ENCODE measurements at places on chromosomes 2 and 18.

DNA sequence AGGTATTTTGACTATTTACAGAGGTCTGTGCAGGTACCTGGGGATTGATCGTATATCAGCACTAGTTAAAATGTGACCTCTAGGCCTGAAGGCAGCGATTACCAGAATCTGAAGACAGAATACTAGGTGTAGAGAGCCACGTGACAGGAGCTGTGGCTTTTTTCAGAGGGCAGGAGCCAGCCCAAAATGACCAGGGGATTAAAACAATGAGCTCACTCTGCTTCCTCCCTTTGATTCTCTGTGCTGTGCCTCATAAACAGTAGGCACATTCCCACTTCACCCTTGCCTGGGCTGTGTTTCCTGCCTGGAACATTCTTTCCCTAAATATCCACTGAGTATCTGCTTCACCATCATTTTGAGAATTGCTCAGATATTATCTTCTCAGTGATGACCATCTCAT lies 15.2 kb downstream of the ITGAV start:
- DNase-seq: no peak

GRCh38 chr2:232230560-232230959 lies 148.0 kb upstream of the ALPP start:
- no peak for DNase-seq

GRCh38 chr2:214328941-214329340 lies 81.9 kb upstream of the VWC2L start:
- no peak for DNase-seq

DNA sequence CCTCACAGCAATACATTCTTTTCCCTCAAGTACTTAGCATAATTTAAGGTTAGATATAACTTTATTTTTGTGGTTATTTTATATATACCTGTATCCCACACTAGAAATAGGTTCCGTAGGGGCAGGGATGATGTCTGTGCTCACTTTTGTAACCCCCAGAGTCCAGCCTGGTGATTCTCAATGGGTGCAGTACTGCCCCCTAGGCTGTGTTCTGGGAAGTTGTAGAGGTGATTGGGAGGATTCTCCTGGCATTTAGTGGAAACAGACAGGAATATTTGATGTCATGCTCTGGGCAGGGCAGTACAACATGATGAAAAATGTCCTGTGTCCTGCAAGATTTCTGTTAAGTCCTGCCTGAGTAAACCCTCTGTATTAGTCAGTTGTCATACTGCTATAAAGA lies 333.3 kb downstream of the PLCL1 start:
- DNase-seq: no peak

DNA sequence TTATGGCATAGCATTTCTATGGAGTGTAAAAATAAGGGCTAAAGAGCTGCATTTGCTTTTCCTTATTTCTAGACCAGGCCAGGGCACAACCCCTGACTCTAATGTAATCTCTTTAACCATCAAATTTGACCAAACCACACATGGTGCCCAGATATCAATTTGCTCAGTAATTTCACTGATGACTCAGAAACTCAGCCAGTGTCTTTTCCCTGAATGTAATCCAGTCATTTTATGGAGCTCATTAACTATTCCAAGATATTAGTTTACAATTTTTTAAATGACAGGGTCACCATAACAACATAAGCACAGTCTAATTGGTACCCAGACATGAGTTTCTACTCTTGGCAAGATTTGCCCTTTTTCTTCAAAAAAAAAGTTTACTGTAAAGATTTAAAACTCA lies 270.8 kb upstream of the AGAP1 start:
- no peak for DNase-seq

DNA sequence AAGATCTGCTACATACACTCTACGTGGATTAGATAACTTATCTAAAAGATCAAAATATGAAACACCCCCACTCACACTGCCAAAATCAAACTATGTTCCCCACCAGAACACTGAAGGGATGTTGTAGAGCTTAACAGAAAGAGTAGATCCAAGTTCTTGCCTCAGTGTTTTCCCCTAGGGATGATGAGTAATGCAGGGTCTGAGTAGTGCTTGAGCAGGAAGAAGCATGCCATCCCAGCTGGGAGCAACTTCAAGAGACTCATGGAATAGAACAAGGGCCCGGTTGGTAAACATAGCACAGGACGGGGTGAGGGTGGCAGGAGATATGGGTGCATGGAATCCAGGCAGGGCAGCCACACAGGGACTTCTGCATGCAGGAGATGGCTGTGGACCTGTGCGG lies 74.3 kb downstream of the SNTG2 start:
- no peak for DNase-seq

DNA sequence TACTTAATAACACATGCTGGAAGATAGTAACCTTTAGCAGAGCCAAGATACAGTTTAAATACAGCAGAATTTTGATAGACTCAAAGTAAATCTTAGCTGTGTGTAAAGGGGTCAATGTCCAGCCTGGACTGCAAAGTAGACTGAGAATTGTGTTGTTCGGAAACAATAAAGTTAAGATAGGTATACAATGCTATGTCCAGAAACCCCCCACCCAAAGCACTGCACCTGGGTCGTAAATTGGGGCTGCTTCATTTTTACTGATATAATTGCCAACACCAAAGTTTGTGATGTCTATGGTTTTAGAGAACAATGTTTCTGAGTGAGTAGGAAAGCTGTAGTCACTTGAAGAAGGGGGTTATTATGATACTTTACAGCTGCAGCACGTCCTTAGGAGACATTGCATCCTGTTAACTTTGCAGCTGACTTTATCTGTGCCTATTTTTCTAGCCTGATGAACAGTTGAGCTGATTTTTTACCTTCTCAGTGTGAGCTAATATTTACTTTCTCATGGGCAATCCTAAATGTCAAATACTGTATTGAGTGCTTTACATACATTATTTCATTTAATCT lies 4.3 kb upstream of the NCOA1 start:
- no peak for DNase-seq

DNA sequence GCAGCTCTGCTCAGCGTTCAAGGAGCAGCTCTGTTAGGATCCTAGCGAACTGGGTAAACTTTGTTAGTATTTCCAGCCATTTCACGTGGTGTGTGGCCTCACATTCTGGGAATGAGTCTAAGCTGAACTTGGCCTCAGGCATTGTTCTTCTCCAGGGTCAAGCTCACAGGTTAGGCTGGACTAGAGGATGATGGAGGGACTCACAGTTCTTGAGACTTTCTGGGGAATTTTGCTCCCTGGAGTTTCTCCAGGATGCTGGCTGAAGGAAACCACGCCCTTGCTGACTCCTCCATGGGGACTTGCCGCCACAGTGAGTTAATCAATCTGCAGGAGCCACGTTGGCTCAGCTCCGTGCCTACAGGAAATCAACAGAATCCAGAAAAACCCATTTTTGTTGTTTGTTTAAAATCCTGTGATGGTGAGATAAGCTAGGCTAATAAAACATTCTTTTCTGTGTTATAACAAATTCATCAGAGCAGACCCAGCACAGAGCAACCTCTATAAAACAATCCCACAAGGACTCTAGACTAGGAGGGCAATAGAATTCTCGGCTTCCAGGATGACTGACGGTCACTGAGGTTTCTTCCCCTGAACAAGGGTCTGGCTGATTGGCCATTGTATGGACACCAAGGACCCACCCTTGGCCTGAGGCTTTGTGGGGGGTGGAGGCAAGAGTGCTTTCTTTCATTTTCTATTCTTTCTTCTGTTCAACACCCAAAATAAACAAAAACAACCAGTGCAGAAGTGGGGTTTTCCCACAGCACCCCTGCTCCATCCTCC lies 12.6 kb downstream of the CNDP1 start:
- DNase-seq: peak; percentile 47

DNA sequence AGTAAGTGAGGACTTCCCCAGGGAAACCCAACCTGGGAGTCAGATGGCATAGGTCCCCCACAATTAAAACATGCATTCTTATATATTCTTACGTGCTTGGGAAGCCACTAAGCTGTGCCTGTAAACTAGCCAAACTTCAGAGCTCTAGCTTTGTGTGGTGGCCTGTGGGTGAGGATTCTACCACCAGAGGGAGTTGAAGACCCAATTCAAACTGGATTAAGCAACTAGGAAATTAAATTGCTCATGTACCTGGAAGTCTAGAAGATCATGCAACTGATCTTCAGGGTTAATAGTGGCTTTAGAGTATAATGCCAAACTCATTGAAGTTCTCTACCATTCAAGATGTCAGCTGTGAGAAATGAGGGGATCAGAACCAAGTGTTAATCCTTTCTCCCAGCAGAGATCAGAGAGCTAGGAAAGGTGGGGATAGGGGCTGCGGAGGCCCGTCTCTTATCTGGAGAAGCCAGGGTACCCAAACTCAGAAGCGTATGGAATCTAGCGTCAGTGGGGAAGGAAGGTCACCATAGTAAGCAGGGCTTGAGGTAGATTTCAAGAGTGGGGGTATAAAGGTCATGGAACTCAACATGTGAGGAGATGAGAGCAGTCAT lies 53.2 kb upstream of the CCDC85A start:
- DNase-seq: peak; percentile 46

DNA sequence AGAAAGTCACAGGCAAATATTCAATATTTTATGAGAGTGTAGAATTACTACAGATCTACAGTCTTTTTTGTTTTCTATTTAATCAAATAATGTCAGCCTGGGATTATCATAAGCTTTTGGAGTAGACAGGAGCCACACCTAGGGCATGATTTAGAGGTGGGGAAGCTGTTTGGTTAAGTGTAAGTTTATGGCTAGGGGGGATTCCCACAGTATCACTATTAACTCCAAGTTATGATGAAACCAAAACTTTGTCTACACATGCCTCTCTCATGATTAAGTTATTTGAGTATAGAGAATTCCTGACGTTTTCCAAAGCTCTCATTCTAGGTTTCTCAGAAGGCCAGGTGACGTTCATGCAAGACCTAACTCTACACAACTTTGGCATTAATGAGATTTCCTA lies 2.1 kb downstream of the SERPINB10 start:
- no peak for DNase-seq

DNA sequence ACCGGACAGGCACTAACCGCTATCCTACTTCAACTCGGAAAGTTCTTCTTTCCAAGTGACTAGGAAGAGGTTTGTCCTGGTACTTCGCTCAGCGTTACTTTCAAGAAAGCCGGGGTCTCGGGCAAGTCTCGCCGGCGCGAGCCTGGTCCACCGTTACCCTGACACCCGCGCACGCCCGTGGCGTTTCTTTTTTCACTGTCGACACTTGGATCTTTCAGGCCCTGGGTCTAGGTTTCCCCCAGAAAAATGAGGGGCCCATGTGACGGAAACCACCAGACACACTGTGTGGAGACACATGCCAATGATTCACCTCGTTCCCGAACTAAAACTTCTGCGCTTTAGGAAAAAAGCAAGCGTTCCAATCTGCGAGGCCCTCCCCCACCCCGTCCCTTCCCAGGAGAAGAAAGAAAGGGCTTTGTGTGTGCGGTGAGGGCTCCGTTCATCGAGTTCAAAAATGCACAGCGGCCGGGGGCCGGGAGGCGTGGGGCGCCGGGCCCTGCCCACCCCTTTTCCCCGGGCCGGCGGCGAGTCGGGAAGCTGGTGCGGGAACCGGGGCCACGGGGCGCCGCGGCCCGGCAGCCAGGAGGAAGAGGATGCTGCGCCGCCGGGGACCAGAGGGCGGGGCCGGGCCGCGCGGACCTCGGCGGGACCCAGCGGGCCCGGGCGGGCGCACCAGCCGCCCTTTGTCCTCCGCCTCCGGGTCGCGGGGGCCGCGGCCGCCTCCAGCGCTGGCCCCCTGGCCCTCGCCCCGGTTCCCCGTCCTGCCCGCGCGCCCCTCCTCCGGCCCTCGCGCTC lies 2.6 kb downstream of the ZNF521 start:
- peak; percentile 23 for DNase-seq

DNA sequence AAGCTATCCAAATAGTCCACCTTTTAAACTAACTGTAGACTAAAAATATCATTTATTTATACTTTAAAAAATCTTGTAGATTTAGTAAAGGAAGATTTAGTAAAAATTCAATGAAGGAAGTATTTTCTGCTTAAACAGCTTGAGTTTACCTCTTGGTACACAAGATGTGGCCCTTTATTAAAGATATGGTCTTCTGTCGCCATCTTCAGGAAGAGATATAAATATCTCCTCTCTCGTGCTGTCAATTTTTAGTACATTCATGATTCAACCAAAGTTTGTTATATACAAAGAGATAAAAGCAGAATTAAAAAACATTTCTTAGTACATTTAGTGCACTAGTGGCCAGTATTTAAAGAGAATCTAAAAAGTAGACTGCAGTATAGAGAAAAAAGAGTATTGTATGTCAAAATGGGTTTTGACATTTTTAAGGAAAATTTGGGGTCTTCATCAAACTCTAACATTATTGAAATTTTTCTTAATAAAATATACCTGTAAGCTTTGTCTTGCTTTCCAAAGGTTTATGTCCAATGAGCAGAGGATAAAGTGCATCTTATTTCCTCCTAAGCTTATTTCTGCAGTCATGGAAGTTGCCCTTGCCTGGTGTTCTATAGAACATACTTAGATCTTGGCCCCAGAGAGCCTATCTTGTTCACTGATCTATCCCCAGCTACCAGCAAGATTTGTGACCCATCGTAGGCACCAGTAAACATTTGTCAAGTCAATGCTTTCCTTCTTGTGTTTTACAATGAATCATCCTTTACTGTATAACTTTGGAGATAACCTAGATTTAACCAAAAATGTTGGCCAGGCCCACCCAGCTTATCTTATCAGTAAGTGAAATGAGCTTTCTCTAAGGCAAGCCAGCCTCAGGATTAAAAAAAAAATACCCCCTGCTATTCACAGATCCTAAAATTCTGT lies 18.5 kb upstream of the EML6 start:
- DNase-seq: peak; percentile 58

DNA sequence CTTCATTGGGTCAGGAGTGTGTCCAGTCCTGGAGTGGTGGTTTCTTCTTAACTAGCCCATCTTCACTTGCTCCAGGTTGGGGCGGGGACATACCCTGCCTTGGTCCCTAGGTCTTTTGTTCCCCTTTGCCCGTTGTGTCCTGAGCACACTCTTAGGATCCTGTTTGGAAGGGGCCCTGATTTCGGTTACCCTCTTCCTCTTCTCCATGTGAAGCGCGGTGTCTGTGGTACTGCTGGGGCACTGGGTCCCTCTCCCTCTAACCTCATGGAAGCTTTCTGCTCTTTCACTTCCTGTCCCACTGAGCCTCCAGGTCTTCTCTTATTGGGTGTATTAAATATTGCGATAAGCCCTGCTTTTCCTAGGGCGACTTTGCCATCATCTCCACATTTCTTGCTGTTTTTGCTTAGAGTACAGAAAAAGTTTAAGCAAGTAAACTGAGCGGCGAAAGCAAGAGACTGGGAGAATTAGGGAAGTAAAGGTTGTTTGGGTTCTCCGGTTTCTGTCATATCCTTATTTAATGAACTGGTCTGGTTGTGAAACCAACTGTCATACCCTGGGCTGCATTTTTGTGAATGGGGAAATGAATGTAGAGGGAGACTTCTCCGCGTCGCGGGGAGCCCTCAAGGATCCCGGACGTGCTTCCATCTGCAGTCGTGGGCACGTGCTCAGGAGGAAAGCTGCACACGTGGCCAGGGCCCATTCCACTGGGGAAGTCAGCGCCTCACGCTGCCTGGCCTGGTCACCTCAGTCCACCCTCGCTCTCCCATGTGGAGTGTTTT lies 73.8 kb upstream of the B3GNT7 start:
- DNase-seq: no peak

DNA sequence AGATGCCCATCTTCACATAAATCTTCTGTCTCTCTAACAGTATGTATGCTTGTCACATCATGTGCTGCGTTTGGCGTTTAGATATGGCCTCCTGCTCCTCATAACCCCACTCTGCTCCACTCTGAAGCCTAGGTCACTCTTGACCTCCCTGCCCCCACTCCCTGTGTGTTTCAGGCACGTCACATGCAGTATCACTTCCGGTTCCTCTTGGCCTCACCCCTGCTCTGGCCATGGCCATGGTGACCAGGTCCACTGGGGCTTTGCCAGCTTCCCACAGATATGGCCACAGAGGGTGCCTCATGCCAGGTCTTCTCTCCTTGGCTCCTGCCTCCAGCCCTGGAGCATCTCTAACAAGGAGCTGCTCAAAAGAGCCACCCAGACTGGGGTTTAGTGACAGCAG lies 160.0 kb downstream of the RNF152 start:
- DNase-seq: no peak
